ENCODE measurements at places on chromosomes 3 and 15.

- no peak for DNase-seq
Observed at GRCh38 chr15:63843901-63844317, 10.2 kb upstream of the HERC1 start.

- DNase-seq = no peak
Observed at GRCh38 chr3:5134019-5134391, 11.9 kb downstream of the ARL8B start.

DNA sequence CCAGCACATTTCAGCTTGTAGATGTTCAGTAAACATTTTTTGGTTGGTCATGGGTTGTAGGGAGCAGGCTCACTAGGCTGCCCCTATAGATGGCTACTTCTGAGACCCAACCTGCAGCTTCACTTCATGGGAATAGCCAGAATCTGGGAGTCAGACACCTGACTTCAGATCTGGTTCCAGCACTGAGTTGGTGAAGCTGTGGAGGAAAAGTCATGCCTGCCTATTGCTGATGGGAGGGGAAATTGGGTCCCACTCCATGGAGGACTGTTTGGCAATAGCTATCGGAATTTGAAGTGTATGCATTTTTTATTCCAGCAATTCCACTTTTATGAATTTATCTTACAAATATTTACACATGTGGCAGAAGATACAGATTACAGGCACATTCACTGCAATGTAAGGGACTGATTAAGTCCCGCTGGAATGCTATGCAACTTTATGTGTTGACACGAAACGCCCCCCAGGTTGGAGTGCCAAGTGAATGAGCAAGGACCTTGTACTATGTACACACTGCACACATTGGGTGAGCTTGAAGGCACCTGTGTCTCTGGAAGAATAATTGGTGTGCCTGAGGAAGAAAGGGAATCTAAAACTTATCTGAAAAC is 7.8 kb upstream of the CCR1 start:
- DNase-seq = no peak

- no peak for DNase-seq
Observed at GRCh38 chr15:89812847-89813320, 1.8 kb downstream of the ANPEP start.

DNA sequence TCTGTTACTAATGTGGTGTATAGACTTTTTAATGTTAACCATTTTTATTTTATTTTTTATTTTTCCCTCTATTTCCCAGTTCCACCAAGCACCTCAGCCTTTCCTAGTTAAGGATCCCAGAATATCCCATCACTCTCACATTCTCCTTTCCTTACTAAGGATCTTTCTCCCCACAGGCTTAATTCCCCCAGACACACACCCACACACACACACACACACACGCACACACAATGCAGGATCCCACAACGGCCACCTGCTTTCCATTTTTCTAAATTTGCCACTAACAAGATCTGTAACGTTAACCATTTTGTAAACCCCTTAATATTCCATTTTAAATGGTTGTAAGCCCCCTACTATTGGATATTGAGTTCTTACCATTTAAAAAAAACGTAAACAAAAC is 404.1 kb downstream of the ZIC1 start:
- DNase-seq = no peak

All from NCI-H774 (cell line).